Vagina (tissue), 2 donors: ENCODE measurements at places on chromosomes 5 and 9.

GRCh38 chr5:1732945-1733344, 66.7 kb downstream of the MRPL36 start:
- DNase-seq: no peak

DNA sequence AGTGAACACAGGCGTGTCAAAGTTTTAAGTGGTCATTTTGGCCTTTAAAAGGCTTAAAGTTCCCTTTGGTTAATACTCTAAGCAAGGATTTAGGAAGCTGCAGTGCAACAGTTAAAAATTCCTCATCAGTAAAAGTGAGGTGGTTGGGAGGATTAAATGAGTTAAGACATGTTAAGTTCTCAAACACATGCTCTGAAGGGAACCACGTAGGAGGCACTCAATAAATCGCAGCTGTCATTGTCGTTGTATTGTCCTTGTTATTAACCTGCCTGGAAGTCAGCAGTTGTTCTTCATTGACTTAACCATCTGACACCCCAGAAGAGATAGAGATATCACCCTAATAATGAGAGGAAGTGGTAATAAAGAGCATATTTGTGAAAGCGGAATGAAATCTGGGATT, 247.5 kb downstream of the MARCHF11 start:
- no peak for DNase-seq

DNA sequence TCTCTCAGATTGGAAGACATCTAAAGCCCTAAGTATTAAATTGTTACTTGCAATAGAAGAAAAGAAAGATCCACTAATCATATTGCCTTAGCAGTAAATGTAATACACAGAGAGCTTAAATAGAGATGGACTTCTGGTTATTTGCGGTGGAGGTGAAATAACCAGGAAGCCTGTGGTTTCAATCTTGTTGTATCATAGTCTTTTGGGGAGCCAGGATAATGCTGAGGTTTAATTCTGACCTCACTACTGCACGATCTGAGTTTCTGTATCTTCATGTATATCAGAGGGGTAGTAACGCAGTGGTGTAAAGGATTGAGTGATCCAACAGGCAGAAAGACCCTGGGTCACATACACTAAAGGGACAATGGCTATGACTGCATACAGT, 71.7 kb downstream of the ANKRD55 start:
- no peak for DNase-seq

- DNase-seq: no peak
Measured at GRCh38 chr5:172399336-172399735, 55.0 kb downstream of the SH3PXD2B start.

- no peak for DNase-seq
Measured at GRCh38 chr5:74736759-74737158, 30.2 kb downstream of the GFM2 start.

- DNase-seq: no peak
Measured at GRCh38 chr9:107932046-107932445, 442.5 kb upstream of the KLF4 start.

- no peak for DNase-seq
Measured at GRCh38 chr9:114681594-114682332, at the start of gene TEX48. Gene TEX48 (minus strand): TSS chr9:114682192. CDS start chr9:114671723, 10,469 bp downstream.

DNA sequence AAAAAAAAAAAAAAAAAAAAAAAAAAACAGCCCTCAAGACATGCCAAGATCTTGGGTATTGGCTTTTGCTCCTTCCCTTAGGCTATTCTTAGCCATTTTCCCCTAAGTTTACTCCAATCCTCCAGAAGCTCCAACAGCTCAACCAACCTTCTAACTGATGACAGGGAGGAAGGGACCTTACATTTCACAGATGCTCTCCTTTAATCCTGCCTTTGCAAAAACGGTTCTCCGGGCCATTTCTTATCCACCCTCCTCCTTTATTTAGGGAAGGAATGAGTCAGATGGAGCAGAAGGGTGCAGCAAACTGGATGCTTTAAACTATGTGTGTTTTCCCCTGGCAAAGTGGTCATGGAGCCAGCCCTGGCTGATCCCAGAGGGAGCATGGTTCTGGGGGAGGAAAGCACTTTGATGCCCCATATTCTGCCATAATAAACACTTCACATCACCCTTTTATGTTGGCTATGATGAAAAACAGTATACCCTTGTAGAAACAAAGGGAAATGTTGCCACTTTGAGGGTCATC, 369.4 kb upstream of the DMAC1 start:
- DNase-seq: no peak

DNA sequence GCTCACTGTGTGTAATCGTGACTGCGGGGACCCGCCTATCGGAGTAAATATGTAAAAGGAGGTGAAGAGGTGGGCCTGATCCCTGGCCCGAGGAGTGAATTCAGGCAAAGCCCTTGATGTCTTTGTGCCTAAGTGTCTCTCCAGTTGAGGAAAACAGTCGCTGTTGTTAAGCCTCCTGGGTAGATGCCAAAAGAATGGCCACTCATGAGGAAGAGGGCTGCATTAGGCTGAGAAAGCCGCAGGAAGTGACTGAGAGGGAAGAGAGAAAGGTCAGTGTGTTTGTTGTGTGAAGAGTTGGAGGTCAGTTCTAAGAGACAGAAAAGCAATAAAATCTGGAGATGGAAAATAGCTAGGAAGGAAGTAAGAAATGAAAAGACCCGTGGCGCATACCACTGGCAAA, 35.8 kb upstream of the PIP5K1B start:
- no peak for DNase-seq

GRCh38 chr5:119578937-119579336, 50.4 kb upstream of the FAM170A start:
- no peak for DNase-seq

- no peak for DNase-seq
Measured at GRCh38 chr5:14183187-14183939, 40.2 kb downstream of the TRIO start.

DNA sequence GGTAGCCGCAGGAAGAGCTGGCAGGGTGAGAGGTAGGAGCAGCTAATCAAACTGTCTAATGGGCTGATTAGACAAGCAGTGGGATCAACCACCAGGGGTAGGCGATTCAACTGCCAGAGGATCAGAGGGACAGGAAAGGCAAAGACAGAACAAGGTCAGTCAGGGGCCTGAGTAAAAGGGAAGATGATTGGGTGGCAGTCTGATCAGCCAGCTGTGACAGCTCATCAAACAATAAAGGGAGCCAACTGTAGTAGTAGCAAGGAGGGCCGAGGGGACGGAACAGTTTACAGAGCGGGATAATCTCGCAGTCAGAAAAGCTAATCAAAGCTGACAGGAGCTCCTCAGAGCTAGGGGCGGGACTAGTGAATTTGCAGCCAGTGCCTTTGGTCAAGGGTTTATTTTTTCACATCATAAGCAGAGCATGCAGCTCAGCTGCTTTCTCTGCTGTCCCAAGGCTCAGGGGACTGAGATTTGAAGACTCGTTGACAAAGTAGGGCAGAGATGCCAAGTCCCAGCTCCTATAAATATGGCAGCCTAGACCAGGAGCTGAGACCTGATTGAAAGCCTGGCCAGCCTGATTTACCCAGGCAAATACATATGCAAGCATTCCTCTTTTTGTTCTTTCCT, 418.2 kb downstream of the GABRG2 start:
- no peak for DNase-seq

GRCh38 chr9:116074658-116075057, 78.9 kb upstream of the PAPPA start:
- no peak for DNase-seq

DNA sequence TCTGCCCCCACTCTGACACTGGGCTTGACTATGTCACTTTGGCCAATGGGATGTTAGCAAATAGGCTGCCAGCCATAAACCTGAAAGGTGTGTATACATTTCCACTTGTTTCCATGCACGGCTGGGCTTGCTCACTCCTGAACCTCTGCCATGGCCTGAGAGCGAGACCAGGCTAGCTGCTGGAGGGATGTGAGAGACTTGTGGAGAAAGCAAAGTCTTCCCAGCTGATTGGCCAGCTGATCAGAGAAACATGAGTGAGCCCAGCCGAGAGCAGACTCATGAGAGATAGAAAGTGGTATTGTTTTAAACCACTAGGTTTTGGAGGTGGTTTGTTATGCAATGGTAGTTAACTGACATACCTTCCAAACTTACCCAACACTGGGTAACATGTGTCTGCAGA, 13.9 kb downstream of the FAM193B start:
- DNase-seq: no peak

- no peak for DNase-seq
Measured at GRCh38 chr5:75616971-75617621, 5.8 kb downstream of the ANKDD1B start.

DNA sequence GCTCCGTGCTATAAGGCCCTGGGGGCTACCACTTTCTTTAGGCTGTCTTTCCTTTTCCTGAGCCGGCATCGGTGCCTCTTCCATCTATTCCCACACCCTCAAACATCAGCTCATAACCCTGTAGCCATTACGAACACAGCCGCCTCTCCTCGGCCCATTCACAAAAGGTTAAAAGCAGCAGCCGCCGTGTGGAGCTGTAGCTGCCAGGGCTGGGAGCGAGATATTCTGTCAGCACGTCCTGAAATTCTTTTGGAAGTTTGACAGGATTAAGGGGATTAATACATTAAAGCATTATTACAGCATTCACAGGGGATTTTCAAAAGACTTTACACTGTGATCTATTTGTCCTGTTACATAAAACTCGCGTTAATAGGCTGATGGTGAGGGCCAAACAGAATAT, 428.2 kb downstream of the CDK5RAP2 start:
- DNase-seq: no peak

- no peak for DNase-seq
Measured at GRCh38 chr5:94908889-94909480, 290.5 kb downstream of the SLF1 start.

- DNase-seq: no peak
Measured at GRCh38 chr5:135915466-135916001, 19.9 kb upstream of the IL9 start.

DNA sequence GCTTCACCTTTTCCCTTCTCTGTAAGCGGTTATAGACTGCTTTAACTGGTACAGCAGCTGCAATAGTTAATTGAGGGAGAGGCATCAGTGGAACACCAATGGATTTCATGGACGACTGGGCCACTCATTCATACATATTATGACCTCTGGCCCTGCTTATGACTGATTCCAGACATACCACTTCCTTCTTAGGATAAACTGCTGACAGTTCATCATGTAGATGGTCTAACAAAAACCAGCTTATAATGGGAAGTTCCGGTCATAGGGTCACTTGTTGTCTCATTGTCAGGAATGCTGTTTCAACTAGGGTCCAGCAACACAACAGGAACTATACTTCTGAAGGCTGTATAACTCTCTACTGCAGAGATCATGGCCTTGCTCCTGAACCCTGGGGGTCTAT, 265.2 kb upstream of the RASA1 start:
- no peak for DNase-seq

DNA sequence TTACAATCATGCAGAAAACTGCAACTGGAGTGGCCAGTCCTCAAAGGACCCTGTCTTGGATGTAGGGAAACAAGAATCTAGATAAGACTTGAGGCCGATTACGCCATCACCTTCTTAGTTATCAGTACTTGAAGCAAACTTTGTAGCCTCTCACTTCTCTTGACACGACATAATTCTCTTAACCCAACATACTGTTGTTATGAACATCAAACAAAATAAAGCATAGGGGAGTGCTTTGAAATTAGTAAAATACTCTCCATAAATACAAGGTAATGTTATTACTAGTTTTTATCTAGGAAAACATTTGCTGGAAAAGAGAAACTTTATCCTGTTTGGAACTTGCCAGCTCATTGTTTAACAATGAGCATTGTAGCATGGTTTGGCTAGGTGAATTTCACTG, 574.9 kb upstream of the DMAC1 start:
- DNase-seq: no peak

DNA sequence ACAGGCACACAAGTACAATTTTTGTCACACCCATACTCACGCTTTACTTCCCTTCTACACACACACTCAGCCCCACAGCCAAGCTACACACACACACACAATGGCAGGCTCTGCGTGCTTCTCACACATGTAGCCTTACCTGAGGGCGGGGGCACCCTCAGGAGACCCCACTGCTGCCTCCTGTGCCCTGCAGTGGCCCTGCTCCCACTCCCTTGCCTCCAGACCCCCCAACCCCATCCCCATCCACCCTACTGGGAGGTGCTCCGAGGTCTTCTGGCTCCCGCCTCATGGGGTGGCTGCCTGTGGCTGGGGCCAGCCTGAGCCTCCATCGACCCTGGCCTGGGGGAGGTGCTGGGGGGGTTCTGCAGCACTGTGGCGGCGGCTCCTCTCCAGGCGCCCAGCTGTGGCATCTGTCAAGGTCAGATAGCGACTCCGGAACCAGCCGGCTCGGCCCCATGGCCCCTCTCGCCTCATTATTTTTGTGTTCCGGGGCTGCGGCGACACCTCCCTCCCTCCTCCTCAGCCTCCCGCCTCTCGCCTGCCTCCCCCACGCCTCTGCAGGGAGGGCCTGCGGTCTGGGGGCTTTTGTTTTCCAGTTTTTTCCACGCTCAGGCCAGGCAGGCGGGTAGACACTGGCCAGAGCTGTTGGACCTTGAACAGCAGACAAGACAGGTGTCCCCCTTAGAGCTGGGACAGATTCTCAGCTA, 21.7 kb downstream of the CXXC5 start:
- no peak for DNase-seq

DNA sequence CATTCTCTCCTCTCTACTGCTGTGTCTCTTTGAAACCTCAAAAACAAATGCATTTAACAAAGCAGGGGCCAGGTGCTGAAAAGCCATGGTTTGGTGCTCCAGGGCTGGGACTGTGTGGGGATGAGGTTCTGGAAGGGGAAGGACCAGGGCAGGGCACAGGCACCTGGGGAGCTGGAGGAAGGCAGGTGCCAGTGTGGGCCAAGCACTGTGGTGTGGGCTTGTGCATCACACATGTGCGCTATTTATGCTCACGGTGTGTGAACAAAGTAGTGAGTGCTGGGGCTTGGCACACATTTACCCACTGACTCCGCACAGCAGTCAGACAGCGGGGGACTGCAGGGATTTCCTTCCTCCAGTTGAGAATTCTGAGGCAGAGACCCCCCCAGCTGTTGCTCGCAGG, 10.1 kb downstream of the HRH2 start:
- no peak for DNase-seq

- no peak for DNase-seq
Measured at GRCh38 chr9:98899408-98900056, 44.2 kb upstream of the COL15A1 start.

- no peak for DNase-seq
Measured at GRCh38 chr5:133147411-133147810, 95.6 kb downstream of the HSPA4 start.

- DNase-seq: no peak
Measured at GRCh38 chr5:102802708-102803458, 47.8 kb downstream of the PAM start.

GRCh38 chr5:33758737-33759136, 133.1 kb downstream of the ADAMTS12 start:
- DNase-seq: no peak

DNA sequence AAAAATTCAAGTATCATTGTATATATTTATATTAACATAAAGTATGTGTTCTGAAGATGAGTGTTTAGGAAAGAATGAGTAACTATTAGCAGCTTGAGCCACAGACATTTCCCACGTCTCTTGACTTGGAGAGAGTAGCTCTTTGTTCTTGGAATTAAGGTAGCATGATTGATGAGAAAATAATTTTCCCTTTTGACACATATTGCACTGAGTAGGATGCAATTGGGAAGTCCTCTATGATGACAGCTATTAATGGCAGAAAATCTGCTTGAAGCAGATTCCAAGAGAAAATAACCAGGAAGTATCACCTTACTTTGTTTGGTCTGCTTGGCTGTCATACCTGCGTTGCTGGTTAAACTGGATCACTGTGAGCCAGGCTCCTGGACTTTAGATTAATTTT, 204.8 kb downstream of the TLE4 start:
- no peak for DNase-seq
